ENCODE measurements at places on chromosomes 5 and 9. TPM values are rescaled to one million over a fixed set of nuclear protein-coding genes. Genes with fewer than 3 reads are reported as not detected.

Gene COL23A1
- total RNA-seq, result not detected

Gene GFM2
- 27.0 TPM for total RNA-seq

Gene PFN3
- total RNA-seq, result not detected

Gene ADRA1B
- total RNA-seq, result 9.0 TPM

- no peak overlapping the region for H3K4me3 ChIP-seq
- no peak for DNase-seq
- H3K27me3 ChIP-seq, result no peaks in the 10 kb centered on the region
Measured at GRCh38 chr9:92380603-92381002, 23.8 kb downstream of the OGN start.

DNA sequence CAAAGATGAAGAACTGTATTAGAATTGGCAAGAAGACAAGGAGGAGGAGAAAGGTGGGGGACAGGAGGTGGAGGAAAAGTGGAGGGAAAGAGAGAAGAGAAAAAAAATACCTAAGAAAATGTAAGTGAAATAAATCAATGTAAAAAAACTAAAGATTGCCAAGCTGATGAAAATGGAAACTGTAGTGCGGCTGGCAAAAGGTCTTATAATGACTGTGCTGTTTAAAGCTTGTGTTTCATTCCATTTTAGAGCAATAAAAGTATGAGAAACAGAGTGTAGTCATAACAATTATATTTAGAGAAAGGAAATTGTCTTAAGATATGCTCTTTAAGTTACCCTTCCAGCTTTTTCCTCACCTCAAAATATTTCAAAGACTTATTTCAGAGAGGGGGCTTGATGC lies 670.5 kb upstream of the SEMA6A start:
- H3K36me3 ChIP-seq, result no peaks in the 10 kb centered on the region
- no peak for DNase-seq
- no peak overlapping the region for H3K4me3 ChIP-seq
- H3K27me3 ChIP-seq, result no peaks in the 10 kb centered on the region

DNA sequence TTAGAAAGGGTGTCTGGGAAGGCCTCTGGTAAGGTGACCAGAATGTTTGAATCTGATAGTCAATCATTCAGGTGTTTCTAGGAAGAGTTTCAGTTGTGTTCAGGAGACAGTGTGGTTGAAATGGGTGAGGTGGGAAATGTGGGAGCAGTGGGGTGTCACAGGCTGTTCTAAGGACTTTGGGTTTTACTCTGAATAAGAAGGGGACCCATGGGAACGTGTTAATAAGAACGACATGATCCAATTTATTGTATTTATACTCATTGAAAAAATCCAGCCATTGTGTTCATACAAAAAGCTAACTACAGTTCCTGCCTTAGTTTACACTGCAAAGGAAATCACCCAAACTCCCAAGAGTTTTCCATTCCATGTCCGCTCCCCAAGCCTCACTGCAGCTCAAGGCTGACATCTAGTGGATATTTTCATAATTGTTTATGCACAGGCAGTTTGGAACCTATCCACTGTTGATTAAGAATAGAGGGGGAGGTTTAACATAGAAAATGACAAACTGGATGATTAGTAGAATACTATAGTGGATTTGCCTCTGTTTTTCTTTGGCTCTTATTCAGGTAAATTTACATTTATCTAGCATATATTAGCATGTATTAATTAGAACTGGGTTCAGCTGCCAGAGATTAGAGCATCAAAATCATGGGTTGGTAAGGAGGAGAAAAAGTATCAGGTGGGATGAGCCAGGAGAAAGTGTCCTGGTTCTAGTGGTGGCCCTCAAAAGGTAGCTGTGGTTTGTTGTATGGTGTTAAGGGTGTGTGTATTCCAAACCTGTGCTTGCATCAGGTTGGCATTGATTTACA lies 17.7 kb downstream of the CAVIN4 start:
- no peak overlapping the region for H3K4me3 ChIP-seq
- DNase-seq, result no peak
- peaks cover 7% of the 10 kb centered on the region for H3K4me1 ChIP-seq
- no peaks in the 10 kb centered on the region for H3K36me3 ChIP-seq
- H3K27ac ChIP-seq, result no peak overlapping the region
- no peaks in the 10 kb centered on the region for H3K27me3 ChIP-seq

- H3K36me3 ChIP-seq, result no peaks in the 10 kb centered on the region
- no peak overlapping the region for H3K4me3 ChIP-seq
- H3K4me1 ChIP-seq, result no peaks in the 10 kb centered on the region
Measured at GRCh38 chr9:126464694-126465441, 138.2 kb downstream of the MVB12B start.

GRCh38 chr5:11619339-11620024 lies 284.8 kb downstream of the CTNND2 start:
- no peak overlapping the region for H3K27ac ChIP-seq
- DNase-seq, result no peak
- H3K36me3 ChIP-seq, result no peaks in the 10 kb centered on the region
- H3K27me3 ChIP-seq, result no peaks in the 10 kb centered on the region

DNA sequence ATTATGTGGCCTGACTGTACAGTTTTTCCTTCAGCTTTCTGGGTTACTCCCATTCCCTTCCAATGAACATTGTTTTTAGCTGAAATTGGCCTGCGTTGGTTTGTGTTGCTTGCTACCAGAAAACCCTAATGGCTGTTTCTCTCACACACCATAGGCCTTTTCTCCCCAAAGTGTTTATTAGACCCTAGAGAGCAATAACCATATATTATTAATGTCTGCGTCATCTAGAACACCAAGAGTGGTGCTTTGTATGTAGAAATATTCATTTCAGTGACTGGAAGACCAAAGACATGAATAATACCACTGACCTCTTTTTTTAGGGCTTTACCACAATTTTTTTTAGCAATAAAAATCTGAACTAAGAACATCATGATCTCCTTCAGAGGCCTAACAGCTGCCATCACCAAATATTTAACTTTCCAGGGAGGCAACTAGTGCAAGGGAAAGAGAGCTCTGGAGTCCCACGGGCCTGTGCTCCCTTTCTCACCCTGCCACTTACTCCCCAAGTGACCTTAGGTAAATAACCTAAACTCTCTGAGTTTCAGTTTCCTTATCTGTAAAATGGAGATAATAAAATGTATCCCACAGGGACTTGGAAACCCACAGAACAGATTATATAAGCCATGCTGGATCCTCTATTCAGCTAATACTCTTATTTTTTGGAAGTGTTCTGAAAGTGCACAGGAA lies 201.9 kb upstream of the ISL1 start:
- no peak overlapping the region for H3K27ac ChIP-seq
- H3K4me1 ChIP-seq, result no peaks in the 10 kb centered on the region
- no peaks in the 10 kb centered on the region for H3K27me3 ChIP-seq
- no peak overlapping the region for H3K4me3 ChIP-seq
- H3K36me3 ChIP-seq, result no peaks in the 10 kb centered on the region
